ENCODE measurements at places on chromosomes 2 and 18.
A peak's percentile ranks its signal among the peaks of the same experiment; 100 is the strongest.

DNA sequence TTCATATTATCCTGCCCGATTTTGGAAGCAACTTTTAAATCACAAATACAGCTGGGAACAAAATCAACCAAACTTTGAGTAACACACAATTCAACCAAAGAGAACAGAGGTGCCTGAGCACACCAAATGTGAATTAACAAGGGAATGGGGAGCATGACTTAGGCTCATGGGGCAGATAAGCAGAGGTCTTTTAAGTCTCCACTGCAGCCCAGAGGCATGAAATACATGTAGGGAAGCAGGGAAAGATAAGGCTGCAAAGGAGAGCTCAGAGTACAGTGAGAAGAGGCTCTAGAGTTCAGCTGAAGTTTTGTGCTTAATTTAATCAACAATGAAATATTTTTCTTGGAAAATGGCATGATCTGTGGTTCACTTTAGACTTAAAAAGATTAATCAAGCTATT, 49.0 kb downstream of the CYTIP start:
- DNase-seq, result no peak

GRCh38 chr2:871926-872680, 78.5 kb upstream of the SNTG2 start:
- no peak for DNase-seq

DNA sequence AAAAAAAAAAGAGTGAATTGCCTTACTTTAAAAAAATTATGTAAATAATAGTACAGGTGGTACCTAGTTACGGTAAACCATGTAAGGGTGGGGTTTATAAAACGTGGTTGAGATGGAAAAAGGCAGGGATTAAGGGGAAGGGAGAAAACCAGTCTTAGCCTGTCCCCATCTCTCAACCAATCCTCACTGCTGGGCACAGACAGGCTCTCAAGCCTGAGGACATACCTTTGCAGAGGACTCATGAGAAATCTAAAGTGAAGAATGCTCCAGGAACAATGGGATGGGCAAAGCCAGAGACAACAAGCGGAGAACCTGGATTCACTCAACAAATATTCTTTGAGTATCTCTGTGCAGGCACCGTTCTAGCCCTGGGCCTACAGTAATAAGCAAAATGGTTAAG, 3.4 kb upstream of the IGFBP2 start:
- DNase-seq, result no peak

- DNase-seq, result no peak
Observed at GRCh38 chr18:10566390-10566789, 40.6 kb downstream of the NAPG start.

- no peak for DNase-seq
Observed at GRCh38 chr2:149005471-149006077, 32.9 kb upstream of the LYPD6B start.

- DNase-seq, result no peak
Observed at GRCh38 chr18:58924473-58924872, 59.8 kb downstream of the ZNF532 start.

DNA sequence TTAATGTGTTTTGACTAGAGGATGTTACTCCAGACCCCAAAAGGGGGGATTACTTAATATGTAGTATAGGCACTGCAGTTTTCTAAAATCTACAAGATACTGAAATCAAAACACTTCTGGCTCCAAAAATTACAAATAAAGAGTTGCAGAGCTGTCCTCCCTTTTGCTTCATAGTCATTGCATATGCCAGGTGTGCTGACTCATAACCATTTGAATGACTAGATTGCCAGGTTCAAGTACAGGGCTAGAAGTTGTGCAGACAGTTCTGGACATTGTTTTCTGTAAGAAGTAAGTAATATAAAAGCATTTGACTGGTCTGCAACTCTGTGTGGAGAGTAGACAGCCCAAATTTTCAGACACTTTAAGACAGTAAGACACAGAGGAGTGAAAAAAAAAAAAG, 6.7 kb downstream of the CWC22 start:
- DNase-seq, result no peak

GRCh38 chr2:190409616-190410015, 1.5 kb downstream of the MFSD6 start:
- no peak for DNase-seq

- DNase-seq, result no peak
Observed at GRCh38 chr2:163732727-163733126, 3.1 kb downstream of the FIGN start.

- no peak for DNase-seq
Observed at GRCh38 chr2:209383212-209383611, 40.6 kb upstream of the MAP2 start.

- DNase-seq, result peak; percentile 81
Observed at GRCh38 chr2:64454386-64455332, 697 bp downstream of the LGALSL start.

DNA sequence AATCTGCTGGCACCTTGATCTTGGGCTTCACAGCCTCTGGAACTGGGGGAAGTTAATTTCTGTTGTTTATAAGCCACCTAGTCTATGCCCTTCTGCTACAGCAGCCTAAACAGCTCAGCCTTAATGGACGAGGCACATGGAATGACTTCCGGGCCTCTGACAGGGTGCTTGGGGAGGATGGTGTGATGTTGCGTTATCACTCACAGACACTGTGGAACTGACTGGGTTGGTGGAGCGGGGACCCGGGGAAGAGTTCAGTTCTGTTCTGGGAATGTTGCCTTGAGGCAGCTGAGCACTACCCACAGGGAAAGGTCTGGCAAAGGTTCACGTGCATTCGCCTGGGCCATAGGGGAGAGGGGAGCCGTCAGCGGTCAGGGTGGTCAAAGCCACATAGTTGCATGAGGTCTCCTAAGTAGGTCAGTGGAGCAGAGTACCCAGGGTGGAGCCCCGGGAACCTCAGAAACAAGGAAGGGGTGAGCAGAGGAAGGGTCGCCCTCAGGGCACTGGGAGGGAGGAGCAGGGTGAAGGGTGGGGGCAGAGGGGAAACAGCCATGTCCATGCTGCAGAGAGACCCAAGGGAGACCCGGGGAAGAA, 36.2 kb downstream of the LRRFIP1 start:
- DNase-seq, result no peak

GRCh38 chr2:45554742-45555140, 56.3 kb downstream of the SRBD1 start:
- DNase-seq, result no peak

DNA sequence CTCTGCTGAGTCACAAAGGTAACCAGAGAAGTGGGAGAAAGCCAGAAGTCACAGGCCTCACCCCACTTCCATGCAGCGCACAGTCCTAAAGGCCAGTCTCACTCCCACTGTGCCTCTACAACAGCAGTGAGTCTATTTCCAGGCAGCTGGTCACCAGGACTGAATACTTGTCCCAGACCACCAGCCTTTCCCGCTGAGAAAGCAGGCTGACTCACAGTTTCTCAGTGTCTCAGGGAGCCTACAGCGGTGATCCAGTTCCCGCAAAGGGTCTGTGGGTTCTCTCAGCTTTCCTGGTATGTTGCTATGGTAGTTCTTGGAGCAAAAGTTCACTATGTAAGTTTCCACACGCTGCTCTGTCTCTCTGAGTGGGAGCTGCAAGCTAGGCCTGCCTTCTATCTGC, 622.5 kb downstream of the RNF144A start:
- no peak for DNase-seq

GRCh38 chr2:104855221-104856085, 1.5 kb downstream of the POU3F3 start:
- no peak for DNase-seq

GRCh38 chr18:76498064-76498463, 3.0 kb upstream of the ZNF516 start:
- no peak for DNase-seq

DNA sequence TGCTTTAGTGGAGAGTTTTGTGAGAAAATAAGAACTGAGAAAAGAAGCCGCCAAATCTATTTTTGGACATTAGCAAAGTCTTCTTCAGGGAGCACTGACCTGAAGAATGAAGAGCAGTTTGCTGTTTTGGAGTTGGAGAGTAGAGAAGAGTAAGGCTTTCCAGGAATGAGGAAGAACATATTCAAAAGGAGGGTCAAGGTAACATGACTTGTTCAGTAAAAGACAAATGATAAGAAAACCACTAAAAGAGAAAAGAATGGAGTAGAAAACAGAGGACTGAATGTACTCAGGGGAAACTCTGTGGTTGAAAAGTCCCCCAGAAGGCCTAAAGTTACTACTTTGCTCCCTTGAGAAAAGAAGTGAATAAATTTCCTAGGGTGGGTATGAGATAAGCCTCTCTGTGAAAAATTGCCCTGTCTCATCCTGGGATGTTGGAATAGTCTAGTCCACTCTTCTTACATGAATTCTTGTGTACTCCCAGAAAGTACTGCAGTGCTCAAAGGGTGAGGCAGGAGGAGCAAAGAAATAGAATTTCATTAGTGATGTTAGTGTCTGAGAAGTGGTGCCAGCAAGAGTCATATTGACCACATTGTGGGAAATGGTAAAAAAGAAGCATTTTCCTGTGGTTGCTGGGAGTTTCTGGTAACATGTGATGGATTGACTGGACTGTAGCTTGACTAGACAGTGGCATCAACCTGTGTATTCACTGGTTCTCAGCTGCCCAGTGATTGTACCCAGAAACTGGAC, 27.8 kb downstream of the MBD5 start:
- peak; percentile 58 for DNase-seq

DNA sequence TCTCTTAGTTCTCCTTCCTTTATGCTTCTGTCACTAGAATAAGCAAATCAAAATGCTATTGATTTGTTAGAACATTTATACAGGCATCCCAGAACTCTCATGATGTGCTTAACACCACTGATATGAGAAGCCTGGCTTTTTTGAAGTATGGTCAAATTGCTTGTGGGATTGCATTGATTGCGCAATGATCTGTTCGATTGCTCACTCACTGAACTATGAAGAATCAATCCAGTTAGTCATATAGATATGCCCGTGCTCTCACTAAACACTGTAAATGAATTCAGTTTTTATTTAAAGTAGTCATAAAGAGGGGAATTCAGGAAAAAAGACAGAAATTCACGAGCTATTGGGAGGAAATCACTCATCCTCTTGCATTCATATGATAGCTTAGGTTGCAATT, 1237.8 kb downstream of the SUCLG1 start:
- DNase-seq, result no peak

- no peak for DNase-seq
Observed at GRCh38 chr2:217913436-217913835, 89.4 kb downstream of the TNS1 start.

DNA sequence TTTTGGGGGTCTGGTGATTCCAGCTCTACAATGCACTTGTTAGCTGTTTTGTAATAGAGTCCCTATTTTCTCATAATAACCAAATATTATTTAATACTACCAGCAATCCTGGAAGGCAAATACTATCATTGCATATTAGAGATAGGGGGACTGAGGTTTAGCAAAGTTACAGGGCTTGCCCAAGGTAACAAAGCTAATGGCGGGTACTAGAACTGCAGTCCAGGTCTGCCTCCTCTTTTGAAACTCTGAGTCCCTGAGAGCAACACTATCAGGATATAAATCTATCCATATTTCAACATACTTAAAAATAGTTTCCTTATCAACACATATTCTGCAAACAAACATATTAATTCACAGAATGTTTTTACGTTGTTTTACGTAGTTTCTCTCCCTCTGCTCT, 235.5 kb upstream of the ACVR2A start:
- DNase-seq, result no peak

DNA sequence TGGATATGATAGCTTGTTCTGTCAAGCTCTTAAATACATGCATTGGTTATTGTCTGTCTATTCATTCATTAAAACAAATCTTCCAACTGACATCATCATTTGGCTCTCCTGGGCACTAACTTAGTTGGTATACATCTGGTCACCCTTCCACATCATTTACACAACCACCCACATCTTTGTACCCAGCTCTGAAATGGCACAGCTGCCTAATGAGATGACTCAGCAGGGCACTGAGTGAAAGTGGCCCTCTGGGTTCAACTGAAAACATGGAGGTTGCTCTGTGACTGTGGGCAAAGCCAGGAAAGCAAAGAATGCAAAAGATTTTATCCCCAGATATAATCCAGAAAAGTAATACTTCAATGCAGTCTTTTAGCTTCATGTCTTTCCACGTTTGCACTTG, 234.0 kb upstream of the MAP2 start:
- DNase-seq, result no peak

GRCh38 chr2:178422097-178422496, 28.9 kb downstream of the PRKRA start:
- no peak for DNase-seq

DNA sequence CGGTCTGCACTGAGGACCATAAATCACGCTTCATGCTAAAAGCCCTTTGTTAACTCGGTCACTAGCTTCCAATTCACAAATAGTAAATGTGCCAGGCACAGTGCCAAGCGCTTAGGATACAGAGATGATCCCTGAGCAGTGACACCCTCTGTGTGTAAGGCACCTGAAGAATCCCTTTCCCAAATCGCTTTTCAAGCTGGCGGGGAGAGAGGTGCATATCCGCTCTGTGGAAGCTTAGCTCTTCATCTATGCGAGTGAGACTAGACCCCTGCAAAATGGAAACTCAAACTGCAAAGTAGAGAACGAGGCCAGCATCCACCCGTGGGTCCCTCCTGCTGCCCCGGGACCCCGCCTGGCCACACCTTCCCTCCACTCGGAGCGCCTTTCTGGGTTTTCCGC, 2.4 kb downstream of the PIEZO2 start:
- no peak for DNase-seq

GRCh38 chr2:220892018-220892634, 680.0 kb downstream of the EPHA4 start:
- DNase-seq, result no peak

- no peak for DNase-seq
Observed at GRCh38 chr2:108278631-108279030, 10.1 kb upstream of the SULT1C2 start.

DNA sequence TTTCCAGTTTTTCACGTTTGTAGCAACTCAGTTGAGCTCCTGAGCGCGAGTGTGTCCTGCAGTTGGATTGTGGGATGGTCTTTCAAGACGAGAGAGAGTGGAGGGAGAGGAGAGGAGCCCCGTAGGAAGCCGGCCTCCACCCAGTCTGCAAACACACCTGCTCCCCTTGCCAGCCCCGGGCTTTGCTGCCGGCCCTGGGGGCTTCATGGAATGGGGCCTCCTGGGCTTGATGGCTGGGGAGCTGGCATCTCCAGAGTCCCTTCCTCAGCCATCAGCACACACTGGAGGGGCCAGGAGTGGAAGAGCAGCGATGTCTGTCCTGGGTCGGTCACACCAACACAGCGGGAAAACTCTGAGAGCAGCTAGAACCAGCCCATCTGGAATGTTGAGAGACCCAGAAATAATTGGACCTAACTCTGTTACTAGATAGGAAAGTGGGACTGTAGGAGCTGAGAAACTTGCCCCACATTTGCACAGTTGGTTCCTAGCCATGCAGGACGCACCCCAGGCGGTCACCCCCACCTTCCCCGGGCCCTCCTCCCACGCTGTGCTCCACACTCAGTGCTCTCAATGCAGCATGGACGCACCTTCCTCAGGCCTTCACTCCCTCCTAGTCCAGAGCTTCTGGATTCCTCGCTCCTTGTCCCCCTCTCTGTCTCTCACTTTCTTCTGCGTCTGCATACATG, 69.6 kb downstream of the PTGR3 start:
- DNase-seq, result no peak
